RCC 7860 (cell line): ENCODE measurements at places on chromosomes 6 and 20.

DNA sequence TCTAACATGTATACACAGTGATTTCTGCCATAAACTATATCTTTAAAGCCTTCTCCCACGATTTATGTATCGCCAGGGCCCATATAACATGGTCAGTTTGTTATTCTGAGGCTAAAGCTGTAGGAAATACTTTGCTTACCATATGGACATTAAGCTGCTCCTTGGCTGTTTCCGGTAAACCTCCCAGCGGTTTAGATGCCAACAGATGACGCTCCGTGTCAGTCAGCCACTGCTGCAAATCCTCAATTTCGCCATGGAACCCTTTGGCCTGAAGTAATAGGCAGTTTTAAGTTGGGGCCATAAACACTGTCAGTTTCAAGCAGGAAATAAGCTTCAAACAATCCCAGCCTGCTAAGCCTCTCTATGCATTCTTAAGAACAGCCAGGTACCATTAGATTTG lies 145.4 kb downstream of the DST start:
- no peak for DNase-seq

DNA sequence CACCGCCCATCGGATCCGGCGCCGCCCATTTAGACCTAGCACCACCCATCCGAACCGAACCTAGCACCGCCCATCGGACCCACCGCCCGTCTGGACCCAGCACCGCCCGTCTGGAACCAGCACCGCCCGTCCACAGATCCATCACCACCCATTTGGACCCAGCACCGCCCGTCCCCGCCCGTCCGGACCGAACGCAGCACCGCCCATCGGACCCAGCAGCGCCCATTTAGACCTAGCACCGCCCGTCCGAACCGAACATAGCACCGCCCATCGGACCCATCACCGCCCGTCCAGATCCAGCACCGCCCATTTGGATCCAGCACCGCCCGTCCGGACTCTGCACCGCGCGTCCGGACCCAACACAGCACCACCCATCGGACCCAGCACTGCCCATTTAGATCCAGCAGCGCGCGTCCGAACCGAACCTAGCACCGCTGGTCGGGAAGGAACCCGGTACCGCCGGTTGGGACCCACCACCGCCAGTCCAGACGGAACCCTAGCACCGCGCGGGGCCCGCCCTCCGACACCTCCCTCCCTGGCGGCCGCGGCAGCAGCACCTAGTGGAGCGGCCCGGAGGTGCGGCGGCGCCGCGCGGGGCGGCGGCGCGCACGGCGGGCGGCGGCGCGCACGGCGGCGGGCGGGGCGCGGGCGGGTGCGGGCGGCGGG lies 348 bp upstream of the AFDN start:
- peak; percentile 28 for DNase-seq

DNA sequence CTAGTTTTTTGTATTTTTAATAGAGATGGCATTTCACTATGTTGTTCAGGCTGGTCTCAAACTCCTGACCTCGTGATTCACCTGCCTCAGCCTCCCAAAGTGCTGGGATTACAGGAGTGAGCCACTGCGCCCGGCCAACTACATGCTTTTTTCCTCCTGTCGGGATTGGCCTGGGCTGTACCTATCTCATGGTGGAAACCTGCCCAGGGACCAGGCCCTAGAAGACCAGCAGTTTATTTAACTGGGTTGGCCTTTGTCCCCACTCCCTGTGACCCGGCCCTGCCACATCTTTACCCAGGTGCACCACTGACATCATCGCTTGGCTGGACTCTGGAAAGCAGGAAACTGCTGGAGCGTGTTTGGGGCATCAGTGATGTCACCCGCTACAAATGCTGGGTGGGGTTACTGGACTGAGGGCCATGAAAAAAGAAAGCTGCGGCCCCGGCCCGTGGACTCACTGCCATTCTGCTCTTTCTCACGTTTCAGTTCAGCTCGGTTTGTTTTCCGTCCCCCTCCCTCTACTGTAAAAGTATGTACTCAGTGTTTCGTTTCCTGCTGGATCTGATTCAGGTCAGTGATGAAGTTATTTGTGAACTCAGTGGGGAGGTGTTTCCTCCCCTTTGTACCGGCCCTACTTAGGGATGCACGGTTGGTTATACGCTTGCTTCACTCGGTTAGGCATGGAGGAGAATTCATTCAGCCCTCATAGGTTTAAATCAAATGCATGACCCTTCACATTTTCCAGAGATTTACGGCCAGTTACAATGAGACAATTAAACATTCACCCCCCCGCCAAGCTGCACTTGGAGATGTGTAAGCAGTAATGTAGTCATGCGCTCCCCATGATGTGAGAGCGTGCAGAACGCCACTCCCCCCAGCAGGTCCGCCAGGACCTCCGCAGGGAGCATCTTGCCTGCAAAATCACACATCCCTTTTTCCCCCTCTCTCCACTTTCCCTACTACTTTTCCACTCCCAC lies 179.3 kb downstream of the MTHFD1L start:
- peak; percentile 95 for DNase-seq

GRCh38 chr6:163206196-163206595 lies 208.3 kb upstream of the QKI start:
- no peak for DNase-seq

DNA sequence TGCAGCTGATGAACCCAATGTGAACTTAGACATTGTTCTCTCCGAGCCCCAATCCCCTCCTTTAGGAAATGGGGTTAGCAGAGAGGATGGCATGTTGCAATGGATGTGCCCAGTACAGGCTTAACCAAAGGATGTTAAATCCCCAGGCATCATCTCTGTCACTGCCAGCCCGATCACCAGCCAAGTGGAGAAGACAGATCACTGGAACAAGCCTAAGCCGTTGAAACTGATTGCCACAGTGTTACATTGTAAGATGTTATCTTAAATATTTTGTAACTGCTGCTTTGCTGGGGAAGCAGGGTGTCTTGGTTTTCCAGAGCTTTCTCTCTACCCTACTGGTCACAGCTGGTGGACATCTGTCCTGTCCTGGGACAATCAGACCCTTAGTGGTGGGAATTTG lies 783.4 kb upstream of the CHD6 start:
- DNase-seq: no peak

DNA sequence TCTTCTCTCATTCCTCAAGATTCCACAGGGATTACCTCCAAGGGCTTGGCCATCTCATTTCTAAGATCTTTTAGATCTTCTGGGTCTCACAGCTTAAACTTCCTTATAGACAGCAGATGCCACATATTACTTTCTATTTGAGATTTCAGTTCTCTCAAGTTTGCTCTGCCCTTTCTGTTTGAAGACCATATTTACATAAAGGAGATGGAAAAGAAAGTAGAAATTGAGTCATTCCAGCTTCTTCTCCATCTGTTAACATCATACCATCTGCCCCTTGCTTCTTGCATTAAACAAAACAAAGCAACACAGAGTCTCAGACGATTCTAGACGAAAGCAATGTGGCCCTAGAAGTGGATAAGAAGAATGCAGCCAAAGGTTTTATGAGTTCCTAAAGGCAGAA lies 203.4 kb downstream of the TTLL2 start:
- DNase-seq: no peak

- DNase-seq: no peak
Observed at GRCh38 chr6:128515550-128516513, 4.6 kb downstream of the PTPRK start.

DNA sequence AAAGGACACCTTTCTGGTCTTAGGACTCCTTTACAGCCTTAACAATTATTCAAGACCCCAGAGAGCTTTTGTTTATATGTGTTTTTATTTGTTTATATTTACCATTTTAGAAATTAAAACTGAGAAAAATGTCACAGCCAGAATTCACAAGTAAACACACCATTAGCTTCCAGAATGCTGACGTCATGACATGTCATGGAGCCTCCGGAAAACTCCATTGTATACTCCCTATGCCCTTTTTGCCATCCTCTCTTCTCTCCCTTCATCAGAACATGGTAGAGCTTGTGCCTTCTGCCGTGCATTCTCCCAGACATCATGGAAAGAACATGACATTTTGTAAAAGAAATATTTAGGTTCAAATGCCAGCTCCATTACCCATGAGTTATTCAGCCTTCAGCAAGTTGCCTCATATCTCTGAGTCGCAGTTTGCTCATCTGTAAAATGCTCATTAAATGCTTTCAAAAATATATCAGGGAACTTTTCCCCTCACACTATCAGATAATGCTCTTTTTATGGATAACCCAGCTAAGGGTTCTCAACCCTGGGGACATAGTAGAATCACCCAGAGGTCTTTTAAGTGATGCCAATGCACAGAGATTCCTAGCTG lies 27.8 kb downstream of the TNFAIP3 start:
- peak; percentile 39 for DNase-seq

- DNase-seq: no peak
Observed at GRCh38 chr6:115613488-115613887, 447.2 kb downstream of the FRK start.

- peak; percentile 74 for DNase-seq
Observed at GRCh38 chr6:54419885-54420284, 111.6 kb downstream of the TINAG start.

- no peak for DNase-seq
Observed at GRCh38 chr6:8857160-8857559, 421.8 kb upstream of the SLC35B3 start.

DNA sequence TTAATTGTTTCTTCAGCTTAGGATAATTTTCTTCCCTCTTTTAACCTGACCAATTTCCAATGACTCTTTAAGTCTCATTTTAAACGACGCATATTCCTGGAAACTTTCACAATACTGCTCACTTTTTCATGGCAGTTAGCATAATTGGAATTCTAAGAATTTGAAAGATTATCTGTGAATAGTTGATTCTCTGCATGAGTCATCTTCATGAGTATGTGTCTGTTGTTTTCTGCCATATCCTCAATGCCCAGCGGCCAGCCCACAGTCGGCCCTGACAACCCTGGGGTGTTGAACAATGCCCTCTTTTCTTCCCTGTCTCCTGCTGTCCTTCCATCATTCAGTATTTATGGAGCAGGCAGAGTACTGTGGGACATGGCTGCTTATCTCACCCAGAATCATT lies 554.2 kb downstream of the CDH26 start:
- peak; percentile 60 for DNase-seq

DNA sequence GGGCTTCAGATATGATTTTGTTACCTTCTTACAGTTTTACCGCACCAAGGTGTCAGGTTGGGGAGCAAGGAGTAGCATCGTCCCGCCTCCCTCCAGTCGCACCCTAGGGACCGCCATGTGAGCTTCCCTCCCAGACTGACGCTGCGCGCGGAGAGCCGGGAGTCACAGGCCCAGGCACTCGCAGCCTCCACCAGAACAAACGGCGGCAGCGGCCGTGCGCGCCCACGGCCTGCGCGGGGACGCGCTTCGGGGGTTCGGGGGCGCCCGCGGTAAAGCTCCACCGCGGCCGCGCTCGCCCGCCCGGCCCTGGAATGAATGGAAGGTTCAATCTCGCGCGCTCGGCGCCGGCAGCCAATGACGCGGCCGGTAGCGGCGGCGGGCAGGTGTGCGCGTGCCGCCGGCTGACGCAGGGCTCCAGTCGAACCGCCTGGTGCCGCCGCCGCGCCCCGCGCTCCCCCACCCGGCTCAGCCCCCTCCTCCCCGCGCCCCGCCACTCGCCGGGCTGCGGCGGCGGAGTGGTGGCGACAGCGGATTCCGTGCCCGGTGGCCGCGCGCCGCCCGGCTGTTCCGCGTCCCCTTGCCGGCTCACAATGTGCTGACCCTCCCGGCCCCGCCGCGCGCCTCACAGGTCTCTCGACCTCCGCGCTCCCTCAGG lies 16.5 kb upstream of the LIN28B start:
- no peak for DNase-seq

GRCh38 chr6:150279533-150279932 lies 89.3 kb upstream of the IYD start:
- DNase-seq: no peak
